Stimulated activated CD4-positive, alpha-beta T cell treated with anti-CD3 and anti-CD28 coated beads, Interleukin-2, amount 100 ng/mL, for 4 hours (primary cell): ENCODE measurements at places on chromosomes 7 and 10.

GRCh38 chr7:158282461-158283001 lies 305.1 kb downstream of the PTPRN2 start:
- DNase-seq, result no peak

GRCh38 chr10:36089790-36090440 lies 447.8 kb upstream of the FZD8 start:
- DNase-seq, result no peak

DNA sequence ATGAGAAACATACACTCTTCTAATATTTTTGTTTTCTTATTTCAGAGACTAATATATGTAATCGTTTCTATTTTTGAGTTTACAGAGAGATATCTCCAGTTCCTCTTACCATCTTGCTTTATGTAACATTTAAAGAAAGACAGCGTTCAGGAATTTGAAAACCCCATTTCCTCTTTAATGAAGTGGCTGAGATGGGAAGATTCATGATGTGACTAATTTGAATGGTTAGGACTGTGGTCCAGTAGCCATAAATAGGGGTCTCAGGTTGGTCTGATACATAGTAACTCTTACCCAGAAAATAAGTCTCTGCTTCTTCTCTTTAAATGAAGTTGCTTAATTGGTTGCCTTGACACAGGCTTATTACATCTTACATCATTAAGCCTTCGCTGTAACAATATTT lies 6.9 kb downstream of the KMT2E start:
- no peak for DNase-seq

- no peak for DNase-seq
Measured at GRCh38 chr10:7937315-7937945, 117.1 kb upstream of the GATA3 start.

DNA sequence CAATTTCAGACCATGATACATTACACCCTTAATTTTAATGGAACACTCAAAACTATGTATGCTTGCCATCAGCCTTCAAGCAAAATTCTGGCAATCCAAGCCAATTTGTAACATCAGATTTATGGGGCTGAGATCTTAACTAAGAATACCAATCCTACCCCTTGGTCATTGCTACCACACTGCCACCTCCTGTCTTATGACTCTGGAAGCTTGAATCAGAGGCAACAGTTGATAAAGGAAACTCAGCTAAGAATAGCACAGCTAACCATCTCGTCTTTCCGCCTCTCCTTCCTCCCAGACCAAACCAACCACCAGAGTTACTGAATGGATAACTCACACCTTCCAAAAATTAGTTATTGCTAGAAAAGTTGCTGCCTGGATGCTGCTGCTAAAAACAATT lies 7.4 kb downstream of the IGF2BP3 start:
- no peak for DNase-seq

- no peak for DNase-seq
Measured at GRCh38 chr7:99406557-99406956, 1.8 kb downstream of the PDAP1 start.

GRCh38 chr7:112481833-112482670 lies 1.3 kb downstream of the LSMEM1 start:
- DNase-seq, result no peak

- no peak for DNase-seq
Measured at GRCh38 chr10:28043941-28044340, 45.1 kb upstream of the ODAD2 start.

DNA sequence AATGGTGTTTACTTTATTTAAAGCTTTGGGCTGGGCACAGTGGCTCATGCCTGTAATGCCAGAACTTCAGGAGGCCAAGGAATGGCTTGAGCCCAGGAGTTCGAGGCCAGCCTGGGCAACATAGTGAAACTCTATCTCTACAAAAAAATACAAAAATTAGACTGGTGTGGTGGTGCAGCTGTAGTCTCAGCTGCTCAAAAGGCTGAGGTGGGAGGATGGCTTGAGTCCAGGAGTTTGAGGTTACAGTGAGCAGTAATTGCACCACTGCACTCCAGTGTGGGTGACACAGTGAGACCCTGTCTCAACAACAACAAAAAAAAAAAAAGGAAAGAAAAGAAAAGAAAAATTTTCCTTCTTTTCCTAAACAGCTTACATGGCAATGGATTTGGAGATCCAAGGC lies 22.0 kb downstream of the SLC16A9 start:
- no peak for DNase-seq

GRCh38 chr10:32687546-32687945 lies 241.6 kb downstream of the CCDC7 start:
- no peak for DNase-seq
